ENCODE measurements at places on chromosomes 16 and 17.
A peak's percentile ranks its signal among the peaks of the same experiment; 100 is the strongest.

- H3K4me1 ChIP-seq = no peaks in the 10 kb centered on the region
- H3K4me3 ChIP-seq = no peak overlapping the region
- no peaks in the 10 kb centered on the region for H3K27me3 ChIP-seq
- H3K27ac ChIP-seq = no peak overlapping the region
Measured at GRCh38 chr16:9357829-9358228, 266.4 kb downstream of the HAPSTR1 start.

- no peaks in the 10 kb centered on the region for H3K27me3 ChIP-seq
- no peak overlapping the region for H3K4me3 ChIP-seq
- DNase-seq = no peak
- H3K27ac ChIP-seq = no peak overlapping the region
Measured at GRCh38 chr16:79217375-79218011, 383.0 kb downstream of the MAF start.

DNA sequence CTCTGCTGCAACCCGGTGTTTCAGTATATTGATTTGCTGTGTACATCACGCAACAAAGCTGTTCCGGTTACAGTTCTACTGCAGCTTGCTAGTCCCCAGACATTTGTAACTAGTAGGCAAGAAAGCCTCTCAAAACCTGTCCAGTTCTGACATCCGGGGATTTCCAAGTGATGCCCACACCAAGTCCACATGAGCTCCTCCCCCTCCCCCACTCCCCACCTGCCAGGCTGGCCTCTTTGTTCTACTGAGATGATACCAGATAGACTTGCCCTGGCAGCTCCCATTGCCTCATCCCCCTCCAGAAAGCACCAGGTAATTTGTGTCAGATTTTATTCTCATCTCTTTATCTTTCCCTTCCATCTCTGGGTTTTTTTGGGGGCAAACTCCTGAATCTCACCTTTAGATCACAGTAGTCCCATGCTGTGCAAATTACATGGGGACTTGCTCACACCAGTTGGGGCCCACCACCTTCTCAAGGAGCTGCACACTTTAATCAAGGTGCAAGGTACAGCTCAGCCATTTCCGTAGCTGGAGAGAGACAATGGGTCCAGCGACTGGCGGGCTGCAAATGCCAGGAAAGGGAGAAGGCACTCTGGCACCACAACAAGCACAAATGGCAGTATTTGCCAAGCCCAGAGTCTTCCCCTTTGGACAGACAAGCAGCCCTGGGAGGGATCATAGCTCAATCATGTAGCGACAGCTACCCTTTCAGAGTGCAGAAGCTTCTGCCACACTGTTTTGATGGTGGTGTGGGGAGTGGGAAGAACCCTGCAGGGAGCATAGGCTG, 183.1 kb downstream of the CYLD start:
- no peaks in the 10 kb centered on the region for H3K4me1 ChIP-seq
- no peak overlapping the region for H3K4me3 ChIP-seq
- H3K36me3 ChIP-seq = no peaks in the 10 kb centered on the region
- H3K27me3 ChIP-seq = peaks cover 3% of the 10 kb centered on the region

DNA sequence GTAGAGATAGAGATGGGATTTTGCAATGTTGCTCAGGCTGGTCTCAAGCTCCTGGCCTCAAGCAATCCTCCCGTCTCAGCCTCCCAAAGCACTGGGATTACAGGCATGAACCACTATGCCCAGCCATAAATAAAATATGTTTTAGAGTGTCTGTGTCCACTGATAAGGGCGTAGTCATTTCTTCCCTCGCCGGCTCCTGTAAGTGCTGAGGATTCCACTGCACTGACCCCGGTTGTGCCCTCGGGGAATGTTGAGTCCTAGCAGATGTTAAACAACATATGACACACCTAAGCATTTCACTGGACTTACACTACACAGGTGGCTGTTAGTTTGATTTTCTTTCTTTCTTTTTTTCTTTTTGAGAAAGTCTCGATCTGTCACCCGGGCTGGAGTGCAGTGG, 5.6 kb upstream of the SHMT1 start:
- H3K4me1 ChIP-seq = peaks cover 1% of the 10 kb centered on the region
- H3K36me3 ChIP-seq = no peaks in the 10 kb centered on the region
- no peak overlapping the region for H3K27ac ChIP-seq
- no peak overlapping the region for H3K4me3 ChIP-seq
- no peaks in the 10 kb centered on the region for H3K27me3 ChIP-seq

DNA sequence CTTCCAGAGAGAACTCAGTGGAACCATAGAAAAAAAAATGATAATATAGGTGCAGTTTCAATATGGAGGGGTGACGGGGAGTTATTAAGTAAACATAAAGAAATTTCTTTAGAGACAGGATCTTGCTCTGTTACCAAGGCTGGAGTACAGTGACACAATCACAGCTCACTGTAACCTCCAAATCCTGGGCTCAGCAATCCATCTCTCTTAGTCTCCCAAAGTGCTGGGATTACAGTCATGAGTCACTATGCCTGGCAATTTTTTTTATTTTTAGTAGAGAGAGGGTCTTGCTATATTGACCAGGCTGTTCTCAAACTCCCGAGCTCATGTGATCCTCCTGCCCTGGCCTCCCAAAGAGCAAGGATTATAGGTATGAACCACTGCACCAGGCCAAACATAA, 48.8 kb downstream of the NLRC5 start:
- H3K27ac ChIP-seq = peak overlapping the region; percentile 58
- no peak overlapping the region for H3K4me3 ChIP-seq
- no peaks in the 10 kb centered on the region for H3K27me3 ChIP-seq
- H3K4me1 ChIP-seq = peaks cover 39% of the 10 kb centered on the region
- no peak for DNase-seq

DNA sequence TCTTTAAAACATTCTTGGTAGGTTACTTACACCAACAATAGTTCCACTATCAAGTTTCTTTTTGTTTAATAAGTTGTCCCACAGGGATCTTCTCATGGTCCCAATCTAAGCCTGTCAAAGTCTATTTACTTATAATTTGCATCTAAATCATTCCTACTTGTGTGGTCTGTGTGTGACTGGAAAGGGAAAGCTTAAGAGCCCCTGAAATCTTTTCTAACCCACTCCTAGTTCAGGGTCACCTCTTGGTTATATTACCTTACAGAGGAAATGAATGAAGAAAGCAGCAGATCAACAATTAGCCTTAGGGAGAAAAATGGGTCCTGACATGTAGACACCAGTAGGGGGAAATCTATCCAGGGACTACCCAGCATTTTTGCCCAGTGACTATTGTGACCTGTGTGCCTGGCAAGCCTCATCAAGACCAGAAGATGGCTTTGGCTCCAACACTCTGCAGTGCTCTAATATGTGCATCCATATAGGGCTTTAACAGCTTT, 110.4 kb upstream of the HAS3 start:
- DNase-seq = no peak
- no peaks in the 10 kb centered on the region for H3K27me3 ChIP-seq
- H3K4me1 ChIP-seq = peaks cover 14% of the 10 kb centered on the region
- no peak overlapping the region for H3K4me3 ChIP-seq
- H3K36me3 ChIP-seq = no peaks in the 10 kb centered on the region

GRCh38 chr17:12996941-12997340, 20.9 kb downstream of the ELAC2 start:
- no peak for DNase-seq
- no peaks in the 10 kb centered on the region for H3K27me3 ChIP-seq
- H3K4me1 ChIP-seq = no peaks in the 10 kb centered on the region

- H3K4me3 ChIP-seq = no peak overlapping the region
- no peak for DNase-seq
- H3K36me3 ChIP-seq = no peaks in the 10 kb centered on the region
- no peak overlapping the region for H3K27ac ChIP-seq
Measured at GRCh38 chr16:1112506-1113184, 16.6 kb upstream of the C1QTNF8 start.

Data from lower lobe of right lung (tissue), 2 donors.